ENCODE measurements at places on chromosomes 4 and X.

GRCh38 chr4:147816382-147817254 is 84.7 kb downstream of the ARHGAP10 start:
- DNase-seq, result no peak

DNA sequence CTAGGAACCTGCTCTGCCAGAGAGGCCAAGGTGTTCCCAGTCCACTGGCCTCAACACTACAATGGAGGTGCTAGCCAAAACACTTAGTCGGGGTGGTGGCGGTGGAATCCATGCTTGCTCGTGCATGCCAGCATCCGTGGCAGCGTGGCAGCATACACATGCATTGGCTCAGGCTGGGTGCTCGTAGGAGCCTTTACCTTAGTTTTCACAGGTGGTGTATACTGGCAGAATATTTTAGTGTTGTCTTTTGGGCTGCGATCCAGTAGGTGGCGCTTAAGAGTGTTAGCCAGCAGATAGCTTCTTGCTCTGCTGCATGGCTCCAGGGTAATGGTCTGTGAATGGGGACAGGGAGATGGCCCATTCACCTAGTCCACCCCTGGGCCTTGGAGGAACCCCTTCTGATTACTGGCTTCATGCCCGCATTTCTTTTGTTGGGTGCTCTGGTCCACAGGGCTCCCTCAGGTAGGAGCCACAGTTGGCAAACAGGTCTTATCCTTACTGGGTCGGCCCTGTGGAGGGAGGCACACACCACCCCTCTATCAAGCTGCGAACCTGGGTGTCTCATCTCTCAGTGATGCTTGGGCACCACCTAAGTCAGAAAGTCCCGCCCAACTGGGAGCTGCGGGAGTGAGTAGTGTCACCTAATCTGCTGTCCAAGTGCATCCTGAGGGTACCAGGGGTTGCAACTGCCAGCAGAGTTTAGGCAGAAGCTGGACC is 40.0 kb downstream of the RIPPLY1 start:
- DNase-seq, result no peak

- no peak for DNase-seq
Observed at GRCh38 chr4:176784816-176785215, 7.9 kb downstream of the VEGFC start.

DNA sequence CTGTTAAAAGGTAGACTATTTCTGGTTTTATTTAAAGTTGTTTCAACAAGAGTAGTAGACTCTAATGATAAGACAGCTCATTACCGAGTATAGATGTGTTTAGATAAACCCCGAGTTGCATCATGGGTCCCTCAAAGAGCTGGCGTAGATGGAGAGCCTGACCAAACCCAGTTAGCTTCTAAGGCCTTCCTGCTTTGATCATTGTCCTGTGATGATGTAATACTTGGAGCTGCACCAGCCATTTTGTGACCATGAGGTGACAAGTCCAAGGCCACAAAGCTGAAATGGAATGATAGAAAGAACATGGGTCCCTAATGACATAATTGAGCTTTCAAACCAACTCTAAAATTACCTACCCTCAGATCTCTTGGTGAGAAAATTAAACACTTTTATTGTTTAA is 66.6 kb upstream of the TAB3 start:
- no peak for DNase-seq

DNA sequence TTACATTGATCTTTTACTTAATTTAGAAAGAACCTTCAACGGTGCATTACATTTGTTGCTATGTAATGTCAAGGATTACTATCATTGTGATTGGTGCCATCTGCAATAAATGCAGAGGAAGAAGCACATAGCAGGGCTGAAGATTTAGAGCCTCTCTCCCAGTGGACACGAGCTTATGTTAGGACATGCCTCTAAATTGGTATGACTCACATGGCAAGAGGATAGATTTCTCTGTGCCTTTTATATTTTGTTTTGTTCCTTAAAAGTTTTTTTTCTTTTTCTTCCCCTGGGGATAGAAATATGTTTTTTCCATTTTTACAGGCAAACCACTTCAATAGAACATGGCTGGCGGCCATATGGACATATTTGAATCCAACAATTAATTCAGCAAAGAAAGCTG is 205.0 kb upstream of the HAND2 start:
- no peak for DNase-seq

DNA sequence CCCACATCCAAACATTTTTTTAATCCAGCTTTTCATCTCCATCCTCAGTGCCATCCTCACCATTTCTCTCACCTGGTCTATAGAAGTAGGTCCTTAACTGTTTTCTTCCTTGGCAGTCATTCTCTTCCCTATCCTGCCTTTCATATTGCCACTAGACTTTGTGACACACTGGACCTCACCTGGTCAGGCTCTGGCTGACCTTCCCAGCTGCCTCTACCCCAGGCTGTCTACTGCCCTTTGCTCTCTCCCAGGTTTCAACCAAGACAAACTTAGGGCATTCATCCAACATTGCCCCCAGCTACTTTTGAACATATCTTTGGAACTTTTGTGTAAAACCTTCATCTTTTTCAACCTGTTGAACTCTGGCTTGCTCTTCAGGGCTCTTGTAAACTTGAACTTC is 39.8 kb downstream of the TRAPPC11 start:
- no peak for DNase-seq

GRCh38 chr4:16707874-16708273 is 190.6 kb downstream of the LDB2 start:
- DNase-seq, result no peak
